ENCODE measurements at places on chromosomes 13 and 19.

GRCh38 chr19:38072776-38073750 is 151.0 kb downstream of the DPF1 start:
- no peak for DNase-seq

DNA sequence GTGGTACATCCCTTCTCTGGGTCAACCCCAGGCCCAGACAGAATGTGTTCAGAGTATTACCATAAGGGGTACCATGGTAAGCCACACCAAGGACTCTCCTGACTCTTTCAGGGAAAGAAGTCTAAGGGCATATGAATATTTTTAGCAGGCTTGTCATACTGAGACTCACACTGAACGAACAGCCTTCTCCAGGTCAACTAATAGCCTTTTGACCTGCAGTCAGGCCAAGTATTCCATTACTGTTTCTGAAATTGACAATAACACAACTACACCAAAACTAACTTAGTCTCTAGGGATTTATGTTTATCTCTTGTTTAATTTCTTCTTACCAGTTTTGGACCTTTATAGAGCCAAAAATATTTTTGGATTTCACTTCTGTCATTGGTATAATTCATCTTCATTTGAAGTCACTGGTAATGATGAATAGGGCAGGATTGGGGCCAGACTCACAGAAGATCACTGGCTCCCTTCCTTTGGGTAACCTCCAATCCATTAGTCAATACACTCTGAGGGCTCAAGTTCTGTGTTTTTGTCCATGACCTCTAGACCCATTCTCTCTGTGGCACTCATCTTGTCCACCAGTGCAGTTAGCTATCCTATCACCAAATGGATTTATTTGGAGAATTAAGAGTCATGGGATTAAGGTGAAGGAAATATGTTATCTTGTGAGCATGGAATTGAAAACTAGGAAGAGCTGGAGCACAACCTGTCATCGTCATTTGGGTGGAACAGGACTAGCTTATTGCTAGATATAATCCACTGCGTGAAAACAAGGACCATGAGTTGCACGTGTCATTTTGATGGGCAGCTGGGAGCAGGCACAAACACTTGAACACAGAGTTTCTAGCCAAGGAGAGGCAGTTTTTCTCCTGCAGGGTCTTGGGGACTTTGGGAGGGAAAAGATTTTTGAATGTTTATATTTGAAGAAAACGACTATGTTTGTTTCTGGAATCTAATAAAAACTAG is 313.3 kb downstream of the DCLK1 start:
- DNase-seq = no peak

GRCh38 chr19:49781394-49781793 is 14.6 kb downstream of the AP2A1 start:
- no peak for DNase-seq

DNA sequence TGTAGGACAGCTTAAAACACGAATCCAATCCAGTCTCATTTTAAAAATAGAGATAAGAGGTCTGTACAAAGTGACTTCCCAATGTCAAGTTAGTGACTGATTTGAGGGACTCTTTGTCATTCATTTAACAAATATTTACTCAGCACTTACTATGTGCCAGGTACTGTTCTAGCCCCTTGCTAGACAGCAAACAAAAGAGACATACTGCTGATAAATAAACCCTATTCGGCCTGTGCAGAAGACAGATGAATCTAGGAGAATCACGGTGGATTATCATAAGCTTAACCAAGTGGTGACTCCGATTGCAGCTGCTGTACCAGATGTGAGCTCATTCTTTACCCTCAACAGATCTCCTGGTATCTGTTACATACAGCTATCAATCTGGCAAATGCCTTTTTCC is 6.4 kb upstream of the ELF1 start:
- DNase-seq = no peak

DNA sequence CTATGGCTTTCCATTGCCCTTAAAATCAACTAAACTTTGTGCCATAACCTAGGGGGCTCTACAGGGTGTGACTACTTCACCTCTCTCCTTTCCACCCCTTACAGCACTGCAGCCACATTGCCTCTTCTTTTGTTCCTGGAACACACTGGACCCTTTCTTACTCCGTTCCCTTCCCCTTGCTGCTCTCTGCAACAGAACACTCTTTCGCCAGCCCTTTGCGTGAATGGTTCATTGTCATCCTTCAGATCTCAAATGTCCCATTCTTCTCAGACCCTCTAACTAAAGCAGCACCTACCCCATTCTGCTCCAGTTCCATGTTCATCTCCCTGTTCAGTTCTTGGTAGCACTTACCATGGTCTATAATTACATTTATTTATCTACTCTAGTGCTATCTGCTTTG is 208.3 kb downstream of the OXGR1 start:
- no peak for DNase-seq

GRCh38 chr13:59746291-59746962 is 417.3 kb downstream of the DIAPH3 start:
- DNase-seq = no peak

DNA sequence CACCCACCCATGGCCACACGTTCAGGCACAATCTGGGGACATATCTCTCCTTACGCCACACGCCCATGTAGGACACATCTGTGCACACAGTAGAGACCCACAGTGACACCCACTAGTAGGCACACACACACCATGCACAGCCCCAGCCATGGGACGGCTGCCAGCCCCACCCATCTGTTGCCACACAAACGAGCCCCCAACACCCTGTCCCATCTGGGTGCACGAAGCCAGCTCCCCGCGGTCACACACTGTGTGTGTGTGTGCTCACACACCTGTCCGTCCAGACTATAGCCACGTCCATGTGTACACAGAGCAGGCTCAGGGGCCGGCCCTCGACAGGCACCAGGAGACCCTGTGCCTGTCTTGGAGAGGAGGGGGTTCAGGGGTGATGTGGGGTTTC is 10.6 kb downstream of the ERFL start:
- no peak for DNase-seq

DNA sequence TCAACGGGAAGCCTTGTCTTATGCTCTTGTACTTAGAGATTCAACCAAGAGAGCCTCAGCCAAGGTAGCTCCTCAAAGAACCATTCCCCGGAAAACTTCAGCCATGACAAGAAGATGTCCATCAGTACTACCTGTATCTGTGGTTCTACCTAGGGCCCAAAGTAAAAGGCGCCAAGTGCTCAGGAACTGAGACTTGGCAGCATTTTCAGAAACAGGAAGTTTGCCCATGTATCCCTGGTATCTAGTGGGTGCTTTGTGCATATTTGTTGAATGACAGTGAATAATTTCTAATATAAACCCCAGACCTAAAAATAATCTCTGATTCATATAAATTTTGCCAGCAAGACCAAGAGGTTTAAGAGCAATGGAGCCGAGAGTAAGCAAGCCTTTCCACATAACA is 7.2 kb downstream of the FAM216B start:
- no peak for DNase-seq

DNA sequence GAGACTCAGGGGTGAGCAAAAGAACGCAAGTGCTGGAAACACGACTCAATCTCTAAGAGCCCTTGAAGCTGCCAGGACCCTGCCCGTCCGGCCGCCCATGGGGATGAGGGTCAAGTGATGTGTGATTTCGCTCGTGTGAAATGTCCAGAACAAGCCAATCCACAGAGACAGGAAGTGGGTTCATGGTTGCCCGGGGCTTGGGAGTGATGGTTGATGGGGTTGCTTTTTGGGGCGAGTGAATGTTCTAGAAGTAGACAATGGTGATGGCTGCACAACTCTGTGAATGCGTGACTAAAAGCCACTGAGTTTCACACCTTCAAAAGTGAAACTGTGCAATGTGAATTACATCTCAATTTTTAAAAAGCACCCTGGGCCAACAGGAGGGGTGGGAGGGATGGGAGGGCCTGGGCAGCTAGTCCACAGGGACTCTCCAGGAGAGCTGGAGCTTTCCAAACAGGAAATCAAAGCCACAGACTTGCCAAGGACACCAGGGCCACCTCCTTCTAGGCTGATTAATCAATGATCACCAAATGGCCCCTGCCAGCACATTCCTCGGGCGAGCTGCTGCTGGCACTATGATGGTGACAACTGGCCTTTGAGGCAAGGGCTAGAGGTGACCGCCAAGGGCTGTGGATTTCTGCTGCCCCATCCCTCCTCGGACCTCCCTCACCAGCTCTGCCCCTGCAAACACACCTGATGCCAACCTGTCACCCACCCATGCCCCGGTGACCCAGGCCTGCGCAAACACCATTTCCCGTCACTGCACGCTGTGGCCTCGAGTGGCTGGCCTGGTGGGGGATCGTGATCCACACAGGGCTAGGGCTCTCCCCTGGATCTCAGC is 14.0 kb downstream of the DPP9 start:
- no peak for DNase-seq

GRCh38 chr13:94674609-94675348 is 37.6 kb downstream of the SOX21 start:
- no peak for DNase-seq

DNA sequence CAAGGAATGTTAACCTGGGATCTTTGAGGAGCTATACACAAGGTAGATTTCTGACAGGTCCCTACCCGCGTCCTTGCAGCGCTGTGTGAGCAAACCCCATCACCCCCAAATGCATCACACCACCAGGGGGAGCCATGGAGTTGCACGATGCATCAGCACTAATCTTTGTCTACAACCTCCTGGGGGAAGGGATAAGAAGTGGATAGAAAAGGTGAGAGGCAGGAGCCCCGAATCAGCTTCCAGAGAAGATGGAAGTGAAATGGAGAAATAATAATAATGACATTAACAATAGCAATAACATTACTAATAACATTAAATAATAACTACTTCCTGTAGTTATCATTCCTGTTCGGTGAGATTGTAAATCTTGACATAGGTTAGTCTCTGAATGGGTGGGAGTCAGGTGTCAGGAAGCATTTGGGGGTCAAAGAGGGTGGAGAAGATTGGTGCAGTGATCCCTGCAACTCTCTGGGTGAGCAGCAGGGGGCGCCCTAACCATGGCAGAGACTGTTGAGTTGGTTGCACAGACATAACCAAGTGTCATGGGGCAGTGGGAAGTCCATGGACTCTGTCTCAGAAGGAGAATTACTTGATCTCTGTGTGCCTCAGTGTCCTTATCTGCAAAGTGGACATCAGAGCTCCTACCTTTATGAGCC is 16.5 kb downstream of the SIGLEC7 start:
- DNase-seq = no peak

- DNase-seq = no peak
Observed at GRCh38 chr19:35332817-35333216, 3.8 kb downstream of the CD22 start.

DNA sequence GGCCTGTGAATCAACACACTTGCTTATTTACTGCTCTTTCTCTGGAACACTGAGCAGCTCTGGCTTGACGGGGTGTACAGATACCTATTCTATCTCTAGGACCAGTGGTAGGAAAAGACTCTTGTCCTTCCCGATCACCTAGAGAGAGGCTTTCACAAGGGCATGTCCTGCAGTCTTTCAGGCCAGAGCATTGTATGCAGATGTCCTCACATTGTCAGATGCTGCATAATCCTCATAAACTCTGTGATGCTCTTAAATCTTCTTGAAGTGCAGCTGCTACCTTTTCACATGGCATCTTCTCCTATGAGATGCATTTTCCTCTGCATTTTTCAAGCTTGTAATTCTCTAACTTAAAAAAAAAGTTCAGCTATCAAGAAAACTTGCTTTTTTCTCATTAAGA is 369.4 kb downstream of the OLFM4 start:
- no peak for DNase-seq

GRCh38 chr13:113431171-113431570 is 22.1 kb downstream of the ADPRHL1 start:
- DNase-seq = no peak

- peak; percentile 8 for DNase-seq
Observed at GRCh38 chr13:74930402-74931165, 551.4 kb downstream of the TBC1D4 start.

DNA sequence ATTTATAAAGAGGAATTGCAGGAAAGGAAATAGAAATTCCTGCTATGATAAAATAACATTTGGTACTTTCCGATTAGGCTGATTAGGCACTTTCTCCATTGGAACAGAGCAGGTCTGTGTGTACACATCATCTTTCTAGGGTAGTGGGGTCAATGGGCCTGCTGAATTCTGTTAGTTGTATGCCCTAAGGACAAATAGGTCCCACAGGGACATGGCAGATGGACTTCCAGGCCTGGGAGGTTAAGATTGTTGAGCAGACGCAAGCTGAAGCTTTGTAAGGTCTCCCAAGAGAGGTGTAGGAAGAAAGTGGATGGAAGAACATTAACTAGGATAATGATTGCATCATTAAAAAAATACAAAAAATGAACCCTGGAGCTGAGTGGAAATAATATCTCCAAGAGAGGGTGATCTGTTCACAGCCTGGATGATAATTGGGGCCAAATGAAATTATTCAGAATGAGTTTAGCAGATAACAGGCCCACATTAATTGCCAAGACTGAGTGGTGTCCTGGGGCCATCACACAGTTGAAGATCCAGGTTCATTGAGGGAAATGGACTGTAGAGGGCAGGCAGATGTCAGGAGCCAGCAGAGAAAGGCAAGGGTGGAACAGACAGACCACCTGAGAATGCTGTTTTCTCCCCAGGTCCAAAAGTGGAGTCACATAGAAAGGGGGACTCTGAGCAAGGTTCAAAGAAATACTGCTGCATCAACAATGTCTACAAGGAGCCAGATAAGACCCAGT is 215.1 kb downstream of the DNAJC15 start:
- DNase-seq = no peak

GRCh38 chr19:35013820-35014754 is 14.0 kb downstream of the GRAMD1A start:
- no peak for DNase-seq

DNA sequence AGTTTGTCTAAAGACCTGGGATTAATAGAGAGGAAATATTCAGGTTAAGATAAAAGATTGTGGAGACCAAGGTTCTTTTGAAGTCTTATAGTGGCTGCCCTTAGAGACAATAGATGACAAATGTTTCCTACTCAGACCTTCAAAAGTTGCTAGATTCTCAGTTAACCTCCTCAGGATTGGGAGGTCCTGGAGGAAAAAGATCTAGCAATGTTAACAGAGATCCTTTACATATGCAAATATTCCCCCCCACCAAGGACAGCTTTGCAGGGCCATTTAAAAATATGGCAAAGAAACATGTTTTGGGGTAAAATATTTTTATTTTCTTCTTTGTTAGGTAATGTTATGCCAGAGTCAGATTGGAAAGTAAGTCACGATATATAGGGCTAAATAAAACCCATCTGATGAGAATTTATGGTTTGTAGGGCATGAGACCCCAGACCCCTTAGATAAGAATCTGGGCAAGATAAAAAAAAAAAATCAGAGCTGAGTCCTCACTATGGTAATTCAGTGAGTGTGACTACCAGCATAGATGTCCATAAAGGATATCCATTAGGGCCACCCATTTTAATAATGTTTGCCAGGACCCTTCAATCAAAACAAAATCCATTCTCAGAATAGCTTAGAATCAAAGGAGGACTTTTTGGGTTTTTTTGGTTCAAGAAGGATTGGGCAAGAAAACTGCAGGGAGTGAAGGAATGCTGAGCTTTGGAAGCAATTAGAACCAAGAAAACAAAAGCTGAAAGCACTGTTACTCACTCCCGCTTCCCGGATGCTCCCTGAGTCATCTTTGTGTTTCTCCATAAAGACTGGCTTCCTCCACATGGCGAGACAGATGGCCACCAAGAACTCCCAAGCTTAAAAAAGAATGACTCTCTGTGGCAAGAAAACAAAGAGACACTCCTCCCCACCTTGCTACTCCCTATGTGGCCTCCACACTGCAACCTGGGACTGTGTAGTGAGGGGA is 28.2 kb downstream of the VSTM1 start:
- DNase-seq = peak; percentile 69
